Inflammatory macrophage treated with lipopolysaccharide for 1 hour (primary cell): ENCODE measurements at places on chromosomes 13 and 19.

DNA sequence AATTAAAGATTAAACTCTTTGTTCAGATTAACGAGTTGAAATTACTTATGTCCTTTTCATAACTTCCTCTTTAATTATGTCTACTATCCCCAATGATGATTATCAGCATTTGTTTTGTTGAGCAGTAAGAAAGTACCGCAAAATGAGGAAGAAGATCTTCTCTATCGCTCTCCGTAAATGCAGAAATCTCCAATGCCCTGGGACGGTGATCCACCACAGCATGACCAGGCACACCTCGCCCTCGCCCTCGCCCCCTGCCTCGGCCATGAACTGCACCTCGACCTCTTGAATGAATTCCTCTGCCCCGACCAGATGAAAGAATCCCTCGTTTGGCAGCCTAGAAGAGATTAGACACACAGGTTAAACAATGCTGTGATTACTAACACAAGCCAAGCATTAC lies 69.1 kb downstream of the RBM26 start:
- DNase-seq, result no peak

DNA sequence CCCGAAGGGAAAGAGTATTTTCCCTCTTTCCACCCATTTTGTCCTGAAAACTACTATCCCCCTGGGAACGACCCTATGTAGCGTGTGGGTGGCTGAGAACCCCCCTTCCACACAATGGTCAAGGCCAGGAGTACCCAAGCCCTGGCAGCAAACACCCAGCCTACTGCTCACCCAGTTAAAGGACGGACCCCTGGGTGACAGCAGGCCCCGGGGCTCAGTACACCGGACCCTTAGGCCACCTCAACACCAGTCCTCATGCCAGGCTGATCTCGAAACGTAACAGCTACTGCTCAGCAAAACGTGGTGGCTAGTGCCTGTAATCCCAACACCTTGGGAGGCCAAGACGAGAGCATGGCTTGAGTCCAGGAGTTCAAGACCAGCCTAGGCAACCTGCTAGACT lies 1.4 kb downstream of the ANKRD27 start:
- no peak for DNase-seq

- DNase-seq, result peak; percentile 61
Measured at GRCh38 chr19:38514812-38515633, 81.5 kb downstream of the RYR1 start.

DNA sequence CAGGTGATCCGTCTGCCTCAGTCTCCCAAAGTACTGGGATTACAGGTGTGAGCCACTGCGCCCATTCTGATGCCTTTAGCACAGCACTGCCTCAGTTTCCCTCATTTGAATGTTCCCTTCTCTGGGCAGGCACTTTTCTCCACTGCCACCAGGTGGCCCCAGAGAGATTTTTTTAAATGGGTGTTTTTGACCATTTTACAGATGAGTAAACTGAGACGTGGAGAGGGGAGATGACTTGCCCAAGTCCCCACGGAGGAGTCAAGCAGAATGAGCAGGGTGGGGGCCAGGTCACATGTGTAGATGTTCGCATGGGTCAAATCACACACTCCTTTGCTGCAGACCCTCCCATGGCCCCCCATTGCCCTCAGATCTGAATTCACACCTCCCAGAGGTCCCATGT lies 3.2 kb upstream of the PDE4C start:
- DNase-seq, result no peak
